ENCODE measurements at places on chromosomes 5 and 9.

DNA sequence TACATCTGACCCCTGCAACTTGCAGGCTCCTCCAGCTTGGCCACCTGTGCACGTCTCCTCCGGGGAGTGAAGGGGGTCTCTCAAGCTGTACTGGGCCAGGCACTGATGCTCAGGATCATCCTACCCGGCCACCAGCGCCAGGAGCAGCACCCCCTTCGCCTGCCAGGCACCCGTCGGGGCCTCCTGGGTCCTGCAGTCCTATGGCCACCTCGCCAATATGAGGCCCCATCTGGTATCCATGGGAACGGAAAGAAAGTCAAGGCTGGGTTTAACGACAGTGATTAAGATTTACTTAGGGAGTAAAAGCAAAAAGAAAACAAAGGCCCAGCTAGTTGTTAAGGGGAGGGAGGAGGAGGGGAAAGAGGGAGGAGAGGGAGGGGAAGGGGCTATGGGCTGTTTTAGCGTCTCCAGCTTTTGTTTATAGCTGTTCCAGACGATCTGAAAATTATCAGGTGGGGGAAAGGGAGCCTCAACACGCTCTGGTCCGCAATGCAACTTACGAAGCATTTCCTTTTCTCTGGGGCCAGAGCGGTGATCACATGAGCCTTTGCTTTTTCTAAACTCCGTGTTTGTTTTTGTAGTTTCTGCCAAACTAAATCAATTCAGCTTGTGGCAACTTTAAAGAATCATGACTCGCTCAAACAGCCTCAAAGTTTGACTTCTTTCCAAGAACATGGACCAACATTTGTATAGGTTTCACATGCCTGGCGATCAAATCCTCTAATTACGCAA is 132.4 kb downstream of the ROR2 start:
- DNase-seq: no peak

DNA sequence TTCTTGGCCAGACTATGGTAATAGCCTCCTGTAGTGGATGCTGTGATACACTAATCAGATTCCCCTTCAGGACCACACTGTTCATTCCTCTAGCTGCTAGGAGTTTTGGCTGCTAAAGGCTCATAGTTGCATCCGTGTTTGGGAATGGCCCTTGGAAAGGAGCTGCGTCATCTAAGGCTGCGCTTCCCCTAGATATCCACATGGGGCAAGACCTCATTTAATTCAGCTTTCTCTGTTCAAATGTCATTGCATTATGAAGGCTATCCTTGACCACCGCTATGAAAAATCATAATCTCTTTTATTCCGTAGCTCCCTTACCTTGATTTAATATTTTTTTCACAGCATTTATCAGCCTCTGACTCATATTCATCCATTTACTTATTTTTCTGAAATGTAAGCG is 258.3 kb upstream of the NR4A3 start:
- DNase-seq: no peak

- no peak for DNase-seq
Measured at GRCh38 chr5:10734037-10734709, 26.9 kb downstream of the DAP start.

- no peak for DNase-seq
Measured at GRCh38 chr9:131703697-131704096, 36.2 kb downstream of the RAPGEF1 start.

GRCh38 chr9:8890695-8891094 is 1091.1 kb upstream of the DMAC1 start:
- no peak for DNase-seq

DNA sequence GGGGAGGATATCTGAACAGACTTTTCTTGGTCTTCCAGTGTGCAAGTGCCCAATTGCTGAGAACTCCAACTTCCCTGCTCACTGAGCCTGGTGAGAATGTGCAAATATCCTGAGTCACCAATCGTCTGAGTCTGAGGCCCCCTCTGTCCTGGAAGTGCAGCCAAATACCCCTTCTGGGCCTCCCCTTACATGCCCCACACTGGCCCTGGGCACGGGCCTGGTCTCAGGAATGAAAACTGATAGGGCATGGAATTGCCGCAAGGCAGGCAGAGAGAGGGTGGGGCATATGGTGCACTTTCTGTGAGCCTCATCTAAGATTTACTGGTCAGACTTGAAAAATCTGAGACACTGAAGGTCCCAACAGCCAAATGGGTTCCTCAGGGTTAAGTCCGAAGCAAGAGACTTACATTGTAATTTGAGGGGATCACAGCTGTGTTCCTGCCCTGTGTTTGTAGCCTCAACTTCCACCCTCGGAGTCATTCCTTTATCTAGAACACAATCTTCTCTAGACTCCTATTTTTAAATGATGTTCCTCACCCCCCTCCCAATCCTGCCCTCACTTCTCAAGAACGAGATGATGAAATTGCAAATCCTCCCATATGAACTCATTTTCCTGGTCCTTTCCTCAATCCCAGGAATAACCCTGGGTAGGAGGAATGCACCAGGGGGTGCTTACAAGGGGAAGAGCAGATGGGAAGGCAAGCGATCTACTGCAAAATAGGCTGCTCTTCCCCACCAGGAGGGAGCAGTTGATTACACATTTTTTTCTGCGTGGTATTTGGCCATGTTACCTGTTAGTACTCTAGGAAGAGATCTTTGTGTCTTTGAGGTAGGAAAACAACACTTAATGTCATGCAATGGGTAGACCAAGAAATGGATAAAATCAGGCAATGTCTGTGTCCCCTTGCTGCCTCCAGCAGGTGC is 34.6 kb upstream of the ARHGAP26 start:
- no peak for DNase-seq

- no peak for DNase-seq
Measured at GRCh38 chr9:37970301-37971107, 66.6 kb upstream of the SLC25A51 start.

GRCh38 chr5:181203093-181203711 is 1.8 kb downstream of the TRIM7 start:
- DNase-seq: no peak

DNA sequence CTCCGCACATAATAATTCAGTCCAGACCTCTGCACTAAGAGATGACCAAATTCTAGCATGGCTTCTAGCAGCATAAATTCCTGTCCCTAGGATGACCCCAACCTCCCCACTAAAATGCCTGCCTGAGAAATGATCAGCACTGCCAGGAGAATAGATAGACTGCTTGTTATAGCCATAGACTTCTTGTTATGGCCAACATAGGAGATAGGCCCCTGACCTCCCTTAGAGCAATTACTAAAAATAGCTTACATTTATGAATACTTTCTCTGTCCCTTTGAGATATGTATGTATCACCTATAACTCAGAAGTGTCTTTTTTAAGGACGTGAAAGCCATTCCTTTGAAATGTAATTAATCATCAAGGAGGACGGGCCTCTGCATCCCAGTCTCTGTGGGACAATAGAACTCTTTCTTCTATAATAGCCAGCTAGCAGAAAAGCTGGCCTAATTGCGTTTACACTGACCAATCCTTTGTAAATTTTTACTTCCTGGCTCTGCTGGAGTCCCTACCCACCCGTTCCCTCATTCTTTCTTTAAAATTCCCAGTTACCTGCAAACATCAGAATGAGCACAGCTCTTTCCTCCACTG is 1002.7 kb downstream of the CDH18 start:
- no peak for DNase-seq

GRCh38 chr5:35884773-35885172 is 28.1 kb downstream of the IL7R start:
- no peak for DNase-seq

- no peak for DNase-seq
Measured at GRCh38 chr9:18333157-18333556, 140.8 kb upstream of the ADAMTSL1 start.

- DNase-seq: no peak
Measured at GRCh38 chr5:122434205-122434970, 122.4 kb downstream of the SNCAIP start.

- DNase-seq: no peak
Measured at GRCh38 chr9:68966496-68966944, 47.4 kb downstream of the PRKACG start.

DNA sequence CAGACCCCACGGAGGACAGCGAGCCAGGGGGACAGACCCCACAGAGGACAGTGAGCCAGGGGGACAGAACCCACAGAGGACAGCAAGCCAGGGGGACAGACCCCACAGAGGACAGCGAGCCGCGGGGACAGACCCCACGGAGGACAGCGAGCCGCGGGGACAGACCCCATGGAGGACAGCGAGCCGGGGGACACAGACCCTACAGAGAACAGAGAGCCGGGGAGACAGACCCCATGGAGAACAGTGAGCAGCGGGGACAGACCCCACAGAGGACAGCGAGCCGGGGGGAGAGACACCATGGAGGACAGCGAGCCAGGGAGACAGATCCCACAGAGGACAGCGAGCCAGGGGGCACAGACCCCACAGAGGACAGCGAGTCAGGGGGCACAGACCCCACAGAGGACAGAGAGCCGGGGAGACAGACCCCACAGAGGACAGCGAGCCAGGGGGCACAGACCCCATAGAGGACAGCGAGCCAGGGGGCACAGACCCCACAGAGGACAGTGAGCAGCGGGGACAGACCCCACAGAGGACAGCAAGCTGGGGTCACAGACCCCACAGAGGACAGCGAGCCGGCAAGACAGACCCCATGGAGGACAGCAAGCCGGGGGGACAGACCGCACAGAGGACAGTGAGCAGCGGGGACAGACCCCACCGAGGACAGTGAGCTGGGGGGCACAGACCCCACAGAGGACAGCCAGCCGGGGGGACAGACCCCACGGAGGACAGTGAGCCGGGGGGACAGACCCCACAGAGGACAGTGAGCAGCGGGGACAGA is 4.4 kb upstream of the ZDHHC11 start:
- DNase-seq: no peak

GRCh38 chr5:60568646-60569045 is 131.3 kb downstream of the DEPDC1B start:
- no peak for DNase-seq

- no peak for DNase-seq
Measured at GRCh38 chr5:124995421-124995820, 249.0 kb upstream of the ZNF608 start.

- DNase-seq: no peak
Measured at GRCh38 chr5:172626031-172626581, 15.0 kb upstream of the NEURL1B start.

DNA sequence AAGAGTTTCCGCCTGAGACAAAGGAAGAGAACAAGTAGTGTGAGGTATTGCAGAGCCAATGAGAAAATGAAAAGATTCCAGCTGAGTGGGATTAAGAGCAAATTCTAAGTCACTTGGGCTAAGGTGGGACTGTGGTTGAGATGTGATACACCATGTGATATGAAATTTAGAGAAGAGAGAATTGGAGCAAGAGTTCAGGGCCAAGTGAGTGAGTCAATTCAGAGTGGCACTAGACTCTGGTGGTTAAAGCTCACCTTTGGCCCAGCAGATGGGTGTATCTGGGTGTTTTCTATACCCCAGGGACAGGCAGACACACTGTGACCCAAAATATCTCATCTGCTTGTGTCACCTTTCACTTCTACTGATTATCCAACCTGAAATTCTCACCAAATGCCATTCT is 368.1 kb downstream of the KCNN2 start:
- no peak for DNase-seq

GRCh38 chr9:137875846-137876245 is 1.7 kb upstream of the CACNA1B start:
- no peak for DNase-seq

- no peak for DNase-seq
Measured at GRCh38 chr5:53069626-53070025, 39.9 kb downstream of the MOCS2 start.

GRCh38 chr5:117255211-117256027 is 680.8 kb upstream of the SEMA6A start:
- no peak for DNase-seq

GRCh38 chr5:177429248-177430040 is 3.0 kb downstream of the GRK6 start:
- no peak for DNase-seq

GRCh38 chr5:93746406-93747056 is 5.1 kb upstream of the POU5F2 start:
- no peak for DNase-seq

DNA sequence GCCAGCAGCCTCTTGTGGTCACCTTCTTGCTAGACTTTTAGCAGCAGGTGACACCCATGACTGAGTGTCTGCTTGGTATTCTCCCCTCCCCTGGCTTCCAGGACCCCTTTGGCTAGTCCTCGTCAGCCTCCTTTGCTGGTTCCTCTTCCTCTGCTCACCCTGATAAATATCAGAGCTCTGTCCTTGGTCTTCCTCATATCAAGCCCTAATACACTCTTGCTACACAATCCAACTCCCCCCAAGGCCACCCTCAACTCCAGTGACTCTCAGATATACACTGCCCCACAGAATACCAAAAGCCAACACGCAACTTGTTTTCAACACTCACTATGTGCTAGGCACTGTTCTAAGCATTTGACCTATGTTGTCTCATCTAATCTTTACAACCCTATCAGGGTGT is 30.3 kb upstream of the LCP2 start:
- no peak for DNase-seq

DNA sequence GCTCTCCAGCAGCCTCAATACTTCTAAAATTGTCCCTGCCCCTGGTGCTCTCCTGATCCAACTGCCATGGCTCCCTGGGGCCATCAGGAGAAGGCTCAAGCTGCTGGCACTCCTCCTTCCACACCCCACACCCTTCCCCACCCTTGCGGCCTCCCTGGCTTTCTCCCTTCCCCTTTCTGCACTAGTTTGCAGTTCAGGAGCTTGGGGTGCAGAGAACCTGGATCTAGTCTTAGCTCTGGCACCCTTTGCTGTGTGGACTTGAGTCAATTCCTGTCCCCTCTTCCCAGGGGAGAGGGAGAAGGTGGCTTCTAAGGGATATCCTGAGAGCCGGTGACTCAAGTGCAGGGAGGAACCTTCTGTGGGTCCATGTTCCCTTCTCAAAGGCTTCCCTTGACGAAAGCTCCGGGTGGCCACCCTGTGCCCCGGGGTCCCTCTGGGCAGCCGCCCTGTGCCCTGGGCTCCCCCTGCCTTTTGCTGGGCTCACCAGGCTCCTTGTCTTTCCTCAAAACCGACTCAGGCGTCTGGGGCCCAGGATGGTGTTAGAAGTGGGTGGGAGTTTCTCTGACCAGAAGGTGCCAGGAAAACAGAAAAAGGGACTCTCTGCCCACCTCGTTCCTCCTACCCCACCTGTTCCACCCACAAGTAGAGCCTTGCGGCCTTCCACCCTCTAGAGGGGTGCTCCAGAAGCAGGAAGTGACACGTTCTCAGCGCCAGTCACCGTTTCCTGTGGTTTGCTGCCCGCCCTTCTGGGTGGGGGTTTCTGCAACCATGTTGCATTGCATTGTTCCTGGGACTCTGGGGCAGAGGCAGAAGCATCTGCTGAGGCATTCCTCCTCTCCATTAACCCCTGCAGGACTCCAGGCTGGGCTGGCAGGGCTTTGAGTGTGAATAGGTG is 15.0 kb downstream of the GLIPR2 start:
- no peak for DNase-seq

GRCh38 chr5:126912616-126913200 is 117.7 kb downstream of the MARCHF3 start:
- DNase-seq: no peak

- DNase-seq: no peak
Measured at GRCh38 chr5:1495525-1495897, 28.2 kb downstream of the LPCAT1 start.

DNA sequence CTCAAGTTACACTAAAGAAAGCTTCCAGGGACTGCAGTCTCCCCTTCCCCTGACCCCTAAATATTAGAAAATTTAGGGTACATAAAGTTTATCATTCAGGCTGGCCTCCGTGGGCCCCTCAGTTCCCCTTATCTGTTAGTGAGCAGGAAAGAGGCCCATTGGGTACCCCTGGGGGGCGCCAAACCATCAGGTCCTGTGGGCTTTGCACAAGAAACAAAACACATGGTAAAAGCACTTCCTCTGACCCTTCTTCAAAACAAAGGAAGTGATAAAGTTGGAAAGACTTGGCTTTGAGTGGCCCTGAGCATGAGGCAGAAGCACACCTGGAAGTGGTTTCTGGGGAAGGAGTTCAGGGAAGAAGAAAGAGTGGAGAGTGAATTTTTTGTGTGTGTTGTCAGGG is 213.0 kb downstream of the SMARCA2 start:
- no peak for DNase-seq

GRCh38 chr5:167713896-167714295 is 577.5 kb upstream of the WWC1 start:
- DNase-seq: no peak
